SK-N-MC (cell line): ENCODE measurements at places on chromosomes 1 and 21.

- DNase-seq, result no peak
Observed at GRCh38 chr1:198300451-198300850, 143.7 kb downstream of the NEK7 start.

GRCh38 chr1:26602378-26602959 is 72.9 kb downstream of the RPS6KA1 start:
- DNase-seq, result peak; percentile 40

GRCh38 chr1:198276241-198276640 is 119.4 kb downstream of the NEK7 start:
- no peak for DNase-seq

DNA sequence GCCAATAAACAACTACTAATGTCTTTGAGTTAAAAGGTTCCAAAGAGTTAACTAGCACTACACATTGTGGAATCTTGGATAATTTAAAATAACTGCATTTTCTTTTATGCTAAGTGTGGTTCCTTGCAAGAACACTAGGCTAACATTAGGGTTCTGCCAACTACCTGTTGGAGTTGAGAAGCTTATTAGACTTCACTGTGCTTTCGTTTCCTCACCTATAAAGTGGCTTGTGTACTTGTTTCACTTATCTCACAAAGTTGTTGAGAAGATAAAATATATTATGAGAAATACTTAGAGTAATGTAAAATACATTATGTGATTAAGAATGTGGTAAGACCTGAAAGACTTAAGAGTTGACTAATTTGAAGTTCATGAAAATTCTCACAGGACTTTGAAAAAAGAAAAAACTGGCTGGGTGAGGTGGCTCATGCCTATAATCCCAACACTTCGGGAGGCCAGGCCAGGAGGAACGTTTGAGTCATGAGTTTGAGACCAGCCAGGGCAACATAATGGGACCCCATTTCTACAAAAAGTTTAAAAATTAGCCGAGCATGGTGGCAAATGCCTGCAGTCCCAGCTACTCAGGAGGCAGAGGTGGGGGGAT is 5.6 kb upstream of the RRAGC start:
- no peak for DNase-seq

GRCh38 chr1:6470132-6471085 is 4.4 kb upstream of the TNFRSF25 start:
- DNase-seq, result no peak

DNA sequence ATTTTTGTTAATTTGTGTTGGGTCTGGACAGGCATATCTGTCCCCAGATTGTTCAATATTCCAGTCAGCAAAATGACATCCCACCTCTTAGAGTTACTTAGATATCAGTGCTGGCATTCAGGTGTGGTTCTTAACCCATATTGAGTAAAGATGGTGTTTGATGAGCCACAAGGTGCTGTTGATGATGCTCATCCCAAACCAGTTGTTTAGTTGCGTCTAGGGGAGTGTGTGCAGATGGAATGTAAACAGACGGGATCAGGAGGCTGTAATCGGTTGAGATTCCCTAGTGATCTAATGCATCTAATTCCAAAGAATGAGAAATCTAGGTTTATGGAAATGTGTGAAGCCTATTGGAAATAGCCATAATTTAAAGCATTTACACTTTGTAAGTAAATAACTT is 1.1 kb downstream of the HOOK1 start:
- no peak for DNase-seq

- DNase-seq, result no peak
Observed at GRCh38 chr1:169363046-169363730, 4.4 kb downstream of the NME7 start.

DNA sequence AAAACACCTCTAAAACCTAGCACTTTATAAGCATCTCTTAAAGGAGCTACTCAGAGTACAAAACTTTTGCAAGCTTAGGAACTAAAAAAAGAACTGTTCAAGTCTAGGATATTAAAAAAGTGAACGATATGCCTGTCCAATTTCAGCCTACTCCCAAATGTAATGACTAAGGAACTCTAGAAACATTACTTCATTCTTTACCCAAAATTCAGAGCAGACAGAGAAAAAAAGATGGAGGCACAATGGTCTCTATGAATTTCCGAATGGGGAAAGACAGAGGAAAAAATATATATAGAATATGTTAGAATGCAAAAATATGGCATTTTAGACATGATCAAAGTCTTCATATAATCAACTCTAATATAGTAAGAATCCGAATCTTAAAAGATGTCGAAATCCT is 61.2 kb downstream of the TP53BP2 start:
- DNase-seq, result no peak

DNA sequence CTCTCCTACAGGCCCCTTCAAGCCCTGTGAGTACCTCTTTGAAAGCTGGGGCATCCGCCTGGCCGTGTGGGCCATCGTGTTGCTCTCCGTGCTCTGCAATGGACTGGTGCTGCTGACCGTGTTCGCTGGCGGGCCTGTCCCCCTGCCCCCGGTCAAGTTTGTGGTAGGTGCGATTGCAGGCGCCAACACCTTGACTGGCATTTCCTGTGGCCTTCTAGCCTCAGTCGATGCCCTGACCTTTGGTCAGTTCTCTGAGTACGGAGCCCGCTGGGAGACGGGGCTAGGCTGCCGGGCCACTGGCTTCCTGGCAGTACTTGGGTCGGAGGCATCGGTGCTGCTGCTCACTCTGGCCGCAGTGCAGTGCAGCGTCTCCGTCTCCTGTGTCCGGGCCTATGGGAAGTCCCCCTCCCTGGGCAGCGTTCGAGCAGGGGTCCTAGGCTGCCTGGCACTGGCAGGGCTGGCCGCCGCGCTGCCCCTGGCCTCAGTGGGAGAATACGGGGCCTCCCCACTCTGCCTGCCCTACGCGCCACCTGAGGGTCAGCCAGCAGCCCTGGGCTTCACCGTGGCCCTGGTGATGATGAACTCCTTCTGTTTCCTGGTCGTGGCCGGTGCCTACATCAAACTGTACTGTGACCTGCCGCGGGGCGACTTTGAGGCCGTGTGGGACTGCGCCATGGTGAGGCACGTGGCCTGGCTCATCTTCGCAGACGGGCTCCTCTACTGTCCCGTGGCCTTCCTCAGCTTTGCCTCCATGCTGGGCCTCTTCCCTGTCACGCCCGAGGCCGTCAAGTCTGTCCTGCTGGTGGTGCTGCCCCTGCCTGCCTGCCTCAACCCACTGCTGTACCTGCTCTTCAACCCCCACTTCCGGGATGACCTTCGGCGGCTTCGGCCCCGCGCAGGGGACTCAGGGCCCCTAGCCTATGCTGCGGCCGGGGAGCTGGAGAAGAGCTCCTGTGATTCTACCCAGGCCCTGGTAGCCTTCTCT is 23.5 kb downstream of the UBE2T start:
- no peak for DNase-seq

- DNase-seq, result no peak
Observed at GRCh38 chr1:97297611-97298010, 576.0 kb downstream of the PTBP2 start.

DNA sequence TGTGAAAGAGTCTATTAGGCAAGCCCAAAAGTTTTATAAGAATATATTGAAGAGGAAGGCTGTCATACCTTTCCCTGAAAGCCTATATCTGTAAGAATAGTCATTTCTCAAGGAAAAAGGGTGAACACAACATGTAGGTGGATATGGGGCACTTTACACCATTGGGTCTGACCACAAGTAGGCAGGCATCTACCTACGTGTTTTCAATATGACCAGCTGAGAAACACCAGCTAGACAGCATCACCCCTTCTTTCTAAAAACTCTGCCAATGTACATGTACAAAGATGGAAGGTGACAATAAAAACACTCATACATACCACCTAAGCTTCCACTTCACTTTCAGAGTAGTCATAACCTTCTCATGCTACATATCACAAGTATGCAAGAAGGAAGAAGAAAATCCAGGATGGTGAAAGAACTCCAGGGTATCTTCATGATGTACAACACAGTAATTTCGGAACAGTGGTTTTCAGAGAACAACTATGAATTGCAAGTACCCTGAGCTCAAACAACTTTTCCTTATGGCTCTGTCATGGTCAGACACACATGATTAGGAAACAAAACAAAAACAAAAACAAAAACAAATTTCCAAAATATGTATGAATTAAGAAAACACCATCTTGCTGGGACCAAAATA is 98.5 kb upstream of the ADGRL2 start:
- no peak for DNase-seq

DNA sequence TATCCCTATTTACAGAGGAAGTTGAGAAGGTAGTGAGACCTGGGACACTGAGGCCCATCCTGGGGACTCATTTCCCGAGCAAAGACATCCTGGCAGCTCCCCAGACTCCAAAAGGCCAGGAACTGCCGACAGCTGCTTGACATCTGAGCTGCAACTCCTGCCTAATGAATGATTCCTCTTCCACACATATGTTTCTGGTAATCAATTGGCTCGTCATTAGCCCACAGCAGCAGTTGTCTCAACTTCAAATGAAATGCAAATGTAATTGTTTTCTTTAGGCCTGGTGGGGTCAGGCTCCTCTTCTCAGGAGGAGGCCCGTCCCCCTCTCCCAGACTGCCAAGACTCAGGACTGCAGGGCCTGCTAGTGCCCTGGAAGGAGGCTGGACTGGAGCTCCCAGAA is 61.8 kb upstream of the DISP3 start:
- no peak for DNase-seq

GRCh38 chr1:61358770-61359455 is 276.6 kb downstream of the NFIA start:
- no peak for DNase-seq

GRCh38 chr1:201054091-201054543 is 30.6 kb upstream of the KIF21B start:
- DNase-seq, result no peak

GRCh38 chr1:76511558-76512179 is 355.6 kb upstream of the ST6GALNAC5 start:
- DNase-seq, result no peak

DNA sequence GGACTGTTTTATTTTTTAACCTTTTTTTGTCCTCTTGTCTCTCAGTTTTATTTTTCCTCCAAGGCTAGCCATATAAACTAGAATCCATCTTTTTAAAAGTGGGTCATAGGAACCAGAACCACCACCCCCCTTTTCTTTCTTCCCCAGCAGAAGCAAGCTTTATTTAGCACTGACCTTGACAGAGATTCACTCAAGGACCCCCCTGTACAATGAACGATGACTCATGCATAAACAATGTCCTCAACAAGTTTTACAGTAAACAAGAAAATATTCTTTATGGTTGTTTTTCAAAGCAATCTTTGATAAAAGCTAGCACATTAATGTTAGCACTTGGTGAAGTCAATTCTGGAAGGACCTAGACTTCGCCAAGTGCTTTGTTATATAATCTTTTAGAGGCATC is 14.1 kb downstream of the PKN2 start:
- no peak for DNase-seq
